Astrocyte of the spinal cord (primary cell): ENCODE measurements at places on chromosomes 6 and 20.

DNA sequence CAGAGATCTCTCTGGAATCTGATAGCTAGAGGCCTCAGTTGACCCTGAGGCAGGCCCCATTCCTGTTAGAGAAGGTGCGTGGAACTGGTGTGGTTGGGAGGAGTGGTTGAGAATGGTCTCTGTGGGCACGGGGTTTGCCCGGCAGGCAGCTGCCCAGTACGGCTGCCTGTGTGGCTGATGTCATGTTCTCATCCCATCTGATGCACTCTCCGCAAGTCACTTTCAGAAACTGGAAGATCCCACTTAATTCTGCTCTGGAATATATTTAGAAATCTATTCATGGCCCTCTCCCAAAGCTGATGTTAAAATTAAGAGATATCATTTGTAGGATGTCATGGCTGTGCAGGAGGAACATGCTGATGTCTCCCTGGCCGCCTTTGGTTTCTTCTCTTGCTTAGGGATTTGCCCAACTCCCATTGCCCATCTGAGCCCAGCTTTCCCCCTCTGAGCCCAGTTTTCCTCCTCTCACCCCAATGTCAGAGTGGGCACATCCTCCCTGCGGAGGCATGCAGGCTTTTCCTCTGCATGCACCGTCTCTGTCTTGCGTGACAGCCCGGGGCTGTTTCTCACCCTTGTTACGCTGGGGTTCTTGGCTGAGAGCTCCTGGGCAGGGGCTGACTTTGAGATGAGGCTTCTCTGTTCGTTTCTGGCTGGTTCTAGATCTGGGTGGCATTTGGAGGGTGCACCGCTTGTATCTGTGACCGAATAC, 21.0 kb downstream of the PHACTR3 start:
- no peak for DNase-seq

- DNase-seq, result no peak
These were observed 3.6 kb upstream of the PRL start for GRCh38 chr6:22300273-22300998.

- no peak for DNase-seq
These were observed 15.7 kb upstream of the AHCY start for GRCh38 chr20:34318609-34319443.

- DNase-seq, result no peak
These were observed 46.3 kb upstream of the CDH4 start for GRCh38 chr20:61205769-61206168.

GRCh38 chr6:106128981-106129781, 43.0 kb downstream of the PRDM1 start:
- peak; percentile 78 for DNase-seq

- DNase-seq, result no peak
These were observed 85.5 kb upstream of the FLRT3 start for GRCh38 chr20:14422892-14423291.

GRCh38 chr6:159728531-159728964, 1.2 kb downstream of the WTAP start:
- DNase-seq, result peak; percentile 16

DNA sequence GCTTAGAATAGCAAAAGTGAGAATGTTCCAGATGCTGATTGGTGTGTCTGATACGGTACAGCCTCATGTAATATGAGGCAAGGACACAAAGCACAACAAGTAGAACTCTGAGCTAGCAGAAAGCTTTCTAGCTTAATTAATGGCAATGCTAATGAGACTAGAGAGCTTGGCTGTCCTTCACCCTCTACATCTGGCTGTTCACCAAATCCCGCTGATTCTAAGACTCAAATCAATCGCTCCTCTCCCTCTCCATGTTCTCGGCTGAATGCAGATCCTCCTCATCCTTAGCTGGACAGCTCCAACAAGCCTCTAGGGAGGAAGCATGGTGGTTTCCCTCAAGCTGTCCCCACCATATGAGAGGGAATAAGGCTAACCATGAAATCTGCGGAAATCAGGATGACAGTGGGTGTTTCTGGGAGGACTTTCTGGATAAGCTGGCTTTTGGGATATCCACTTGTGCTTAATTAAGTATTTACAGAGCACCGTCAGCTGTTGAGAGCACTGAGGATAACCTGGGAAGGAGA, 128.9 kb downstream of the FOXC1 start:
- no peak for DNase-seq

GRCh38 chr6:164290101-164290500, 875.6 kb downstream of the QKI start:
- DNase-seq, result no peak

- no peak for DNase-seq
These were observed 17.3 kb downstream of the TRIM26 start for GRCh38 chr6:30195951-30196350.

GRCh38 chr20:21704408-21705385, 767 bp upstream of the PAX1 start:
- DNase-seq, result no peak

GRCh38 chr20:23230766-23231385, 119.7 kb upstream of the NXT1 start:
- DNase-seq, result no peak

- DNase-seq, result no peak
These were observed 236.6 kb upstream of the BMP2 start for GRCh38 chr20:6530779-6531315.

- no peak for DNase-seq
These were observed 514.0 kb upstream of the BTBD3 start for GRCh38 chr20:11403711-11404110.

DNA sequence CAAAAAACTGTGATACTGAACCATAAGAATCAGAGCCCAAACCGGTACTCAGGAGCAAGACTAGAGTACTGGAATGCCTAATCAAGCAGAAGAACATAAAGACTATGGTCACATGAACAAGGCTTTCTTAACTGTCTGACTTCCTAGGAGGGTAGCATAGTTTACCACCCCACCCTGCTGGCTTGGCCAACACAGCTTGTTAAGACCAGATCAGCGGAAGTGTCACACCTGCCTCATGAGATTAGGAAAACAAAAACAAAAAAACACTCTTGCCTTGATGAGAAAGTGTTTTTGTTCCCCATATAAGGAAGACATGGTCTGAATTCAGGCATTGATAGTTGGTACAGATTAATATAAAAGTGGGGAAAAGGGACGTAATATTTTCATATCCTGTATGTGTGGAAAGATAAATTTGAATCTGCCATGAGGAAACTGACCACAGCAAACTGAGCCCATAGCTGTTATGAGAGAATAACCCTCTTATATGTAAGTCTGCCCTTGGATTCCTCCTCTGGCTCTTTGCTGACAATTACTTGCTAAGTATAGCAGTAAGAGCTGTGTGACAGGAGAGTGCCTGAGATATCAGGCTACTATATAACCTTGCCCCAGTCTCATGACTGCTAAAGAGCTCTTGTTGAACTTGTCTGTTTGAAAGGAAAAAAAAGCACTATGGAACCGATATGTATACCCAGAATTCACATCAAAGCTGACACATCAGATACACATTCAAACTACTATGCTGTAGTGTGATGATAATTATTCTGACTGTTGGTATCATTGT, 197.1 kb downstream of the EPHA7 start:
- DNase-seq, result no peak

- DNase-seq, result no peak
These were observed 95.6 kb upstream of the FOXO3 start for GRCh38 chr6:108465098-108465495.

DNA sequence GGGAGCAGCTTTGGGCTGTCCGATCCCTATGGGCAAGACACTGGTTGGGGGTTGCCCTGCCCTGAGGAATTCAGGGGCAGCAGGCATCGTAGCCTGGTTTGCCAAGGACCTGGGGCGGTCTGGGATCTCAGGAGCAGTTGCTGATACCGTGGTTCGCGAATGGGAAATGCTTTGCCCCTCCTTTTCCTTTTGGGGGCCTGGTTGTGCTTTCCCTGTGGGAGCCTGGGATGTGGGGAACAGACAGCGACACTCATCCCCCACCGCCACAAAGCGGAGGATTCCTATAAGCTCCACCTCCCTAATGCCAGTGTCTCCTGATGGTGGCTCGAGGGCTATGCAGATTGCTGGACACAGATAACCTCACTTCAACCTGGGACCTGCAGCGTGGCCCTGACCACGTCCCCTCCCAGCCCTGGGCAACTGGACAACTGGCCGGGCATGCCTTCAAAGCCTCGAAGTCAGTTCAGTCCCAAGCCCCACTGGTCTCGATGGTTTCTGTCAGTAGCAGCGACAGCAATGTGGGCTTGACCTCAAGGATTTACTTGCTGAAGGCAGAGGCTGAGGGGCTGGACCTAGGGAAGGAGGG, 3.3 kb downstream of the CEBPB start:
- DNase-seq, result peak; percentile 6

- DNase-seq, result peak; percentile 28
These were observed 71.4 kb downstream of the LRRC1 start for GRCh38 chr6:53866226-53866625.

DNA sequence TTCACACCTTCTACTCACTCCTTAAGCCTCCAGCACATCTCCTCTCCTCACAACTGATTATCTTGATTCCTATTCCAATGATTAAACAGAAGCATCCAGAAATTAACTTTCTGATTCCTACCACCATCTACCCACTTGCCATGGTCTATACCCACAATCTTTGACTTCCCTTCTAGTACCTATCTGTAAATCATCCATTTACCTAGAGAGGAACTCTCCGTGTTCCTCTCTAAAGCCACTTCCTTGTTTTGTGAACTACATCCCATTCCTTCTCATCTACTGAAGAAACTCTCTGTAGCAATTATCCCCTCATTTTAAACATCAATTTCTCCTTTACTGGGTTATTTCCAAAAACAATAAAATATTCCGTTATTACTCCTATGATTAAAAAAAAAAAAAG, 167.3 kb downstream of the ARHGAP18 start:
- no peak for DNase-seq

DNA sequence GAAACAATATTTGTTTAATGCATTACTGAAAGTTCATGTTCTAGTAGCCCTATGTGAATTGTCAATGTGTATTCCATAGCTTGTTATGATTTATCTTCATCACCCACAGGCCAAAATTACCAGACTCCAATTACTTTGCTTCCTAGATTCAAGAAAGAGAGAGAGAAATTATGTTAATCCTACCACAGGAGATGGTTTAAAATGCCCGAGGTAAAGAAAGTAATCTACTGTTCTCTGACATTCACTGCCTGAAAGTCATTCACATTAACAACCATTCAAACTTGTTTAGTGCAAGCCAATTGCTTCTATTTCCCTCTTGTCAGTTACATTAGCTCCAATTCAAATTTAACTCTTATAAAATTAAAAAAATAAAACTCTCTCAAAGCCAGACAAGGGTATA, 260.4 kb upstream of the THEMIS start:
- DNase-seq, result no peak

DNA sequence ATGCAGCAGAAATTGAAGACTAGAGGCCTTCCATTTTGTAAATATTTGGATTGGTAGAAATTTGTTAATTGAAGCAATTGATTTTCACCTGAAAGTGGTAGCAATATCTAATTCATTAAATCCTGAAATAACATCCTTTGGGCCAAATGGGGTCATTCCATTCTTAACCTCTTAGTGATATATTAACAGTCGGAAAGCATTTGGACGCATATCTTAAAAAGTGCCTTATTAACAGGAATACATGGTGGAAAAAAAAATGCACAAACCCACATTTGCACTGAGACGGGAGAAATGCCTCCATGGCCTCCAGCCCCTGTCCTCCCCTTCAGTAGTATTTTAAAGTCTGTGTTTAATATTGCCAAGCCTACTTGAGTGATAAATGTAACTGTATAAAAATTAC, 205.5 kb downstream of the TFAP2B start:
- no peak for DNase-seq

DNA sequence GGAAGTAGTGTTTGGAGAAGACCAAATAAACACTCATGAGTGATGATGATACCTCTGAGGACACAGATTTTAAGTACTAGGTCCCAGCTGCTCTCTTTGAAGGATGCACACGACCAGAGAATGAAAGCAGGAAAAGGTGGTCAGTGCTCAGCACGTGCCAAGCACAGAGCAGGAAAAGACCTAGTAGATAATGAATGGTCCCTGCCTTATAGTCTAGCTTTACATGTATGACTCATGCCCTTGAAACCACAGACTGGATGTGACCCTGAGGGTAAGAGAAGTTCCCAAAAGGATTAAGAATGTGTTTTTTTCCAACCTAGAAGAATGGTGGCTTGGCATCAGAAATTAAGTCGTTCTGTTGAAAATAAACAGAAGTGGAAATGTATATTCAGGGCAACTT, 2.8 kb upstream of the MC3R start:
- peak; percentile 6 for DNase-seq

GRCh38 chr6:52157301-52157941, 28.8 kb upstream of the IL17A start:
- DNase-seq, result peak; percentile 20

DNA sequence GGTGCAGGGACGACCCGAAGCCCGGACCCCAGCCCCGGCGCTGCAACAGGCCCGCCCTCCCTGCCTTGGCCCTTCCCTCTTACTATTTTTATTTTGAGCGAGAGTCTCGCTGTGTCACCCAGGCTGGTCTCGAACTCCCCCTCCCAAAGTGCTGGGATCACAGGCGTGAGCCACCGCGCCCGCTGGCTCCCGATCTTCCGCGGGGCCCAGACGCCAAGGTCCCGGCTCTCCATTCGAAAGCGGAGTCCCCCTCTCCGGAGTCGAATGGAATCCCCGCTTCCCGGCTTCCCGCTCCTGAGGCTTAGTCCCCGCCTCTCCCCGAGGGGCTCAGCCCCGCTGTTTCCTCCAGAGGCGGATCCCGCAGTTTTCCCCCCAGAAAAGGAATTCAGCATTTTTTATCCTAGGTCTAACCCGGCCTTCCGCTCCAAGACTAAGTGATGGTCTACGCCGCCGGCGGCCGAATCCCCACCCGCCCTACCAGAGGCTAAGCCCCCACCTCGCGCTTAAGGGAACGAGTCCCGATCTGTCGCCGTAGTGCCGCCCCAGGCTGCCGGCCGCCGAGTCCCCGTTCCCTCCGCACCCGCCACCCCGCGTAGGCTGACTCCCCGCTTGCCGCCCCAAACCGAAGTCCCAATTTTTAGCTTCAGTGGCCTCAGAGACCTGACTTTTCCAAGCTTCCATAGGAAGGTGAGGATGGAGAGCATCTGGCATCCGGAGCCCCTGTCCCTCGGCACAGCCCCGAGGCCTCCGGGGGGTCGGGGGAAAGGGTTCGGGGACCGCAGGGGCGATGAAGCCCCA, 11.5 kb upstream of the TMC2 start:
- DNase-seq, result no peak

DNA sequence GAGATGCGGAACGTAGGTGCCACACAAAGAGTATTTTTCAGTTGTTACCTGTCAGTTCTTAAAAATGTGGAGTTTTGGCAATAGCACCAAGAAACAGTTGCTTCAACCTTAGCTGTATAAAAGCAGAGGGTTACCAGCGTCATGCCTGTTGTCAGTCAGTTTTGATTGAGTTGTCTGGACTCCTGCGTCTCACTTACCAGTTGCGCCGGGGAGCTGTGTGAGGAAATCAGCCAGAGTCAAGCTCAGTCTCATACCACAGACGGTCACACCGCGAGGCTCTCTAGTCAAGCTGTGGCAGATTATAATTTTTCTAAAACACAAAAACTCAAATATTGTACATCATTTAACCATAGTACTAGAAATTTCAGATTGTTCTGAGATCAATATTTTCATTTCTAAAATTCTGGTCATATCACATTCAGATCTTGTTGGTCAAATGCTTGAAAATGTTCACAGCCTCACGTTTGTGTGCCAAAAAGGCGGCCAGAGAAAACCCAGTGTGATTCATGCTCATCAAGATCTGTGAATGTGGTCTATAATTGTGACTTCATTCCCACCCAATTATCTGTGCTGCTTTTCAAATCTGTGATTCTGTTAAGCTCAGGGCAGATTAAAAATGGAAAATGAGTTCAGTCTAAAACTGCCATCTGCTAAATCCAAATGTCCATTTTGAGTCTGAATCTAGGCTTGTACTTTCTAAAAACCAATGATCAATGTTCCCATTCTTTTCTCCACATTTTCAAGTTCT, 37.5 kb downstream of the SASH1 start:
- peak; percentile 44 for DNase-seq

- DNase-seq, result peak; percentile 79
These were observed 81.8 kb downstream of the SGK1 start for GRCh38 chr6:134235937-134236751.
